Stimulated activated CD4-positive, alpha-beta T cell treated with anti-CD3 and anti-CD28 coated beads, Interleukin-1b, Interleukin-23, amount 100 ng/mL, for 24 hours (primary cell): ENCODE measurements at places on chromosomes 12 and 14.

GRCh38 chr12:130117701-130118100, 44.6 kb upstream of the FZD10 start:
- no peak for DNase-seq

- DNase-seq, result no peak
Observed at GRCh38 chr12:118059341-118060191, 1.4 kb downstream of the WSB2 start.

- DNase-seq, result no peak
Observed at GRCh38 chr12:38838056-38838850, 67.1 kb downstream of the CPNE8 start.

- DNase-seq, result no peak
Observed at GRCh38 chr12:19856389-19856788, 417.1 kb downstream of the AEBP2 start.

GRCh38 chr12:8546591-8546990, 5.9 kb upstream of the CLEC4E start:
- DNase-seq, result no peak

- no peak for DNase-seq
Observed at GRCh38 chr14:36485773-36486172, 34.3 kb downstream of the NKX2-1 start.

GRCh38 chr12:116959845-116960514, 49.2 kb downstream of the FBXW8 start:
- DNase-seq, result peak; percentile 5

- DNase-seq, result no peak
Observed at GRCh38 chr14:64841772-64842750, 37.6 kb downstream of the SPTB start.

- DNase-seq, result no peak
Observed at GRCh38 chr12:118500299-118500698, 123.9 kb downstream of the SUDS3 start.
